ENCODE measurements at places on chromosomes 2 and 18.

- no peak for DNase-seq
Observed at GRCh38 chr18:44502790-44503189, 177.9 kb upstream of the SETBP1 start.

GRCh38 chr2:124250433-124250832 lies 225.3 kb downstream of the CNTNAP5 start:
- no peak for DNase-seq

- DNase-seq = no peak
Observed at GRCh38 chr2:10519394-10519740, 71.2 kb upstream of the ODC1 start.

GRCh38 chr2:159195697-159196096 lies 90.8 kb downstream of the WDSUB1 start:
- DNase-seq = no peak
